ENCODE measurements at places on chromosomes 6 and 20.

DNA sequence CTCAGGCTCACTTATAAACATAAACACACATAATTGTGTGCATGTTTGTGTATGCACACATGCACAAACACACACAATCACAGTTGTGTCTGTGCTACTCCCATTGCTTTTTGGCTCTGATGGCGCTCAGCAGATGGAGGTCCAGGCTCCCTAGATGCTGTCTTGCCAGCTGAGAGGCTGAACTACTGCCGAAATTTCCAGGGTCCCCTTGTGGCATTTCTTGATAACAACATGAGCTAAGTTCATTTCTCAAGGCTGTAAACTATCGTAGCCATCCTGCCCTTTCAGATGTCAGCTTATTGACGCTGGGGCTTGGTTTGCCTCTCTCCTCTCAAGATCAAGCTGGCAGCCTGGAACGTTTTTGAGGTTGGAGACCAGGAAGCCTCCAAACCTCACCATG is 313.9 kb upstream of the RNF24 start:
- DNase-seq: no peak

GRCh38 chr6:3013486-3013885 is 13.8 kb downstream of the NQO2 start:
- no peak for DNase-seq

GRCh38 chr20:31566658-31567379 is 38.3 kb upstream of the ID1 start:
- DNase-seq: peak; percentile 86

GRCh38 chr6:5108068-5108467 is 22.9 kb downstream of the PPP1R3G start:
- no peak for DNase-seq

- DNase-seq: no peak
These were observed 200.9 kb upstream of the UST start for GRCh38 chr6:148545901-148546300.

- no peak for DNase-seq
These were observed 283.6 kb upstream of the CNR1 start for GRCh38 chr6:88449770-88450169.

DNA sequence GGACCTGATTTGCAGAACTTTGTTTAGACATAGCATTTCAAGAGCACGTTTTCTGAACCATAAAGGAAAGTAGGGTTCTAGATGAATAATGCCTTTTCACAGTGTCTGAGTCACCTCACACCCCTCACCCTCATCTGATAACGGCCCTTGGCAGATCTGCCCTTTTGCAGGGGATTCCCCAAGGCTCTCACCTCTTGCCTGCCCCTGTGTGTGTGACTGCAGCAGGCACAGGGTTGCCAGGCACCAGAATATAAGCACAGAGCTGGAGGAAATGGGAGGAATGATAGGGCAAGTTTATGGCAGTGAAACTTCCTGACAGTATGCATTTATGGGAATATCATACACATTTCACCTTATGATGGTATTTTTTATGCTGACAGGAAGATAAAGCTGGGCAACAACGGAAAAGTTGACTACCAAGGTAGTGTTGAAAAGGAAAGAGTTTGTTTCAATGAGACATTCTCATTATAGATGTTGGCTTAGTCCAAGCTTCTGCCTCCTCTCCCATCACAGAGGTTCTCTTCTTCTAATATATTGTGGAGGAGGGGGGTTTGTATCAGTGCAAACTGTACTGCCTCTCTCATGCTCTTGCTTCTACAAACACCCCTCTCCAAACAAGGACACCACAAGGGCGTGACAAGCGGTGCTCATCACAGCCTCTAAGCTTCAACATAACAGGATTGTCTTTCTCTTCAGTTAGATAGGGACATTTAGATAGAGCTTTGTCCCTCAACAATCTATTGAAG is 101.5 kb upstream of the BACH2 start:
- DNase-seq: peak; percentile 59
